Stimulated activated CD8-positive, alpha-beta memory T cell treated with anti-CD3 and anti-CD28 coated beads, Interleukin-2, amount 100 ng/mL, for 1 hour (primary cell): ENCODE measurements at places on chromosomes 7 and 10.

DNA sequence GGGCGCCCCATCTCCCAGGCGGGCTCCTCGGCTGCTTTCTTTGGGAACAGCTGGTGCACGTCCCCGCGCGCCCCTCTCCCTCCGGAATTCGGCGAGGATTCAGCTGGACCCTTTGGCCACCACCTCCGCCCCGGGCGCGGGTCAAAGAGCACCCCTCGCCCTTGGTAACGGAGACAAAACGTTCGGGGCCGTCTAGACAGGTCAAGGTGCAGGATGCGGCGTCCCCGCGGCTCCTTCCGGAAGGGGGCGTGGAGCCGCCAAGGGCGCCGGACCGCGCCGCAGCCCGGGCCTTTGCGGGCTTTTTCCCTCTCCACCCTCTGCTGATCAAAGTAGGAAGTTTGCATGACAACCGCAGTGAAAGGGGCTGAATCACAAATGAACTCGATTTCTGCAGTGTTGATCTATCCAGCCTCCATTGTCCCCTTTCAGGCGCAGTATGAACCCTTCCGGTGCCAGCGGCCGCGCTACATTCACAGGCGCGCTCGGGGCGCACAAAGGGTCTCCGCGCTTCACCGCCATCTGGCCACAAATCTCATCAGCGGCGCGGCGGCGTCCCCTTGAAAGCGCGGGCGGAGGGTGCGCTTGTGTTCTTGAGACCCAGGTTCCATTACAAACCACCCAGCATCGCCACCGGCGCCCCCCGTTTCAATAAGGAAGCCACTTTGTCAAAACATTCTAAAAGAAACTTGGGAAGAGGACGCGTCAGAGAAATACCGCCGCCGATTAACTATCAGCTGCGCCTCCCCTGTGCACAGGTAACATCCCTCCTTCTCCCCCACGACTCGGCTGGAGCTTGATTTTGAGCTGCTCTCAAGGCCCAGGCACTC, 36.4 kb downstream of the CNPY1 start:
- no peak for DNase-seq

- DNase-seq: no peak
Observed at GRCh38 chr7:19268737-19269136, 123.5 kb upstream of the FERD3L start.

GRCh38 chr7:158655931-158656441, 48.6 kb downstream of the NCAPG2 start:
- DNase-seq: no peak

DNA sequence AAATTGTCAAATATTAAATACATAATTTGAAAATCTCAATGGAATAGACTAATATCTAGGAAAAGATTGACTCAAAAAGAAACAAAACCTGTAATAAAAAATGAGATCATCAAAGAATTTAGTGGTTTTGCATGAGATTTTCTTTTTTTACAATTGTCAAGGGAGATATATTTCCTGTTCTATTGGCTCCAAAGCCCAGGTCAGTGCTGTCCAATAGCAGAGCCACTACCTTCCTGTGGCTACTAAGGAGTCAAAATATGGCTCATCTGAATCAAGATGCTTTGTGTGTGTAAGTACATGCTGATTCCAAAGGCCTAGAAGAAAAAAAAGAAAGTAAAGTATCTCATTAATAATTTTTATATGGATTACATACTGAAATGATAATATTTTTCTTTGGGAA, 191.9 kb downstream of the C7orf25 start:
- DNase-seq: no peak

- DNase-seq: no peak
Observed at GRCh38 chr10:110774069-110775019, 97.4 kb upstream of the PDCD4 start.

GRCh38 chr10:75606203-75606779, 174.9 kb downstream of the LRMDA start:
- no peak for DNase-seq

- peak; percentile 50 for DNase-seq
Observed at GRCh38 chr7:3092468-3092867, 48.8 kb upstream of the CARD11 start.

DNA sequence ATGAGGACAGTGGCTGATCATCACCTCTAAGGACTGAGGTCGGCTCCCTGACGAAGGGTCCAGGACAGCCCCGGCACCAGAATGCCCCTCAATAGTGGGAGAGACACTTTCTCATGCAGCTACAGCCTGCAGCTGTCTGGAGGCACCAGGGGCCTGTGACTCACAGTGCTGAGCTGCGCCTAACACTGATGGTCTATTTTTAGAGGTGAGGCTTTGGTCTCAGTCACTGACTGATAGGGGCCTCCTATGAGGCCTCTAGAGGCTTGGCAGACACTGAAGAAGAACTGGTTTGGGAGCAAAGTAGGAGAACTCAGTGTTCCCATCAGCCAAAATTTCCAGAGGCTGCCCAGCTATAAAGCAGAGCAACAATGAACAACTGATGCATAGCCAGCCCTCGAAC, 130.1 kb downstream of the COBL start:
- DNase-seq: no peak

- DNase-seq: no peak
Observed at GRCh38 chr10:132588301-132589013, 50.9 kb downstream of the INPP5A start.

DNA sequence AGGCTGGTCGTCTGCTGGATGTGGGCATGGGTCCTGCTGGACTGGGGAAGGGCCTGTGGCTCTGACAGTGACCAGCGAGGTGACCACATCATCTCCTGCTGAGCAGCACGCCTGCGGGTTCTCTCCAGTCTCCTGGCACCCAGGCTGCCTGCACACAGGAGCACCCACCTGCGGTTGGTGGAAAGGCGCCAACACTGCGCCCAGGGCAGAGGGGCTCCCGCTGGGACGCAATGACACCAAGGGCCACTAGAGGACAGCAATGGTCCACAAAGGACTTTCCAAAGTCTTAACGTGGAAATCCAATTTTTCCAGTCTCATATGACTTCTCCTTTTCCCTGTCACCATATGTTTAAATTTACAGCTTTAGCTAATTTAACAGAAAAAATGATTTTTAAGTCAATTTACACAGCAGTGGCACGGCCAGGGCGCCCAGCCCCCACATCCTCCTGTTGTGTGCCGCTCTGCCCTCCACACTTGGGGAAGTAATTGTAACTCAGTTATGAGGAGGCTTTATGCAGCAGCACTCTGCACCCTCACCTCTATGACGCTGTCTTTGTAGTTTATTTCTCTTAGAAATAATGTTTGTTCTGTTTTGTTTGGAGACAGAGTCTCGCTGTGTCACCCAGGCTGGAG, 38.1 kb downstream of the CFAP46 start:
- no peak for DNase-seq

GRCh38 chr10:78224602-78225001, 190.9 kb downstream of the RPS24 start:
- DNase-seq: no peak

DNA sequence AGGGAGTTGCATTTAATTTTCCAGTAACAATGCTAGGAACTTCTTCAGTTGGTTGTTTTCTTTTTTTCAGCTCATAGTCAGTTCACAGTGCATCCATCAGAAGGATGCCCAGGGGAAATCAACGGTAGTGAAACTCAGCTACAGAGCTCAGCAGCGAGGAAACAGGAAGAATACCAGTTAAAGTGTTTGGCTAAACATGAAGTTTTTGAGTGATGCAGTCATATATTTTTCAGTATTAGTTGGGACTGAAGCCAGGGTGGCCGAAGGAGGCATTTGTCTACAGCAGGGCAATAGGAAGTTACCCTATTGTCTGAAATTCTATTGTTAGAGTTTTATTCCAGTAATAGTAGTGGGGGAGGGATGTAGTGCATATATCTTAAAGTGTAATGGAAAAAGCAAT, 45.3 kb upstream of the MALRD1 start:
- no peak for DNase-seq

- no peak for DNase-seq
Observed at GRCh38 chr10:22615819-22616499, 98.4 kb downstream of the PIP4K2A start.

DNA sequence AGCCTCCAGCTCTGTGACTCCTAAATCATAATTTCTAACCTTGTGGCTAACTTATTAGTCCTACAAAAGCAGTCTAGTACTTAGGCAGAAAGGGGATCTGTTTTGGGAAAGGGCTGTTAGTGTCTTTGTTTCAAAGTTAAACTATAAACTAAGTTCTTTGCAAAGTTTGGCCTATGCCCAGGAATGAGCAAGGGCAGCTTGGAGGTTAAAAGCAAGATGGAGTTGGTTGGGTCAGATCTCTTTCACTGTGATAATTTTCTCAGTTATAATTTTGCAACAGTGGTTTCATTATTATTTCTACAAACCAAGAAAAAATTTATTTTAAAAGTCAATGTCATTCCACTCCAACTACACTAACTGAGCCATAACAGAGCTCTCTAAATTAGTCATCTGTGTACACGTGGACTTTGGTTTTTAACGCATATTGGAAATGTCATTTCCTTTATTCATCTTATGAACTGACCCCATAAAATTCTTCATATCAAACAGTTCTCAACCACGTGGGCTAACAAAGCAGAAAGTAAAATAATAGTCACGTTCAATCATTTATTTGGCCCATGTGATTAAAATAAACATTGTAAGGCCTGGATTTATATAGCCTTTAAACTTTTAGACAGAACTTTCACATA, 143.2 kb upstream of the C7orf33 start:
- DNase-seq: no peak

DNA sequence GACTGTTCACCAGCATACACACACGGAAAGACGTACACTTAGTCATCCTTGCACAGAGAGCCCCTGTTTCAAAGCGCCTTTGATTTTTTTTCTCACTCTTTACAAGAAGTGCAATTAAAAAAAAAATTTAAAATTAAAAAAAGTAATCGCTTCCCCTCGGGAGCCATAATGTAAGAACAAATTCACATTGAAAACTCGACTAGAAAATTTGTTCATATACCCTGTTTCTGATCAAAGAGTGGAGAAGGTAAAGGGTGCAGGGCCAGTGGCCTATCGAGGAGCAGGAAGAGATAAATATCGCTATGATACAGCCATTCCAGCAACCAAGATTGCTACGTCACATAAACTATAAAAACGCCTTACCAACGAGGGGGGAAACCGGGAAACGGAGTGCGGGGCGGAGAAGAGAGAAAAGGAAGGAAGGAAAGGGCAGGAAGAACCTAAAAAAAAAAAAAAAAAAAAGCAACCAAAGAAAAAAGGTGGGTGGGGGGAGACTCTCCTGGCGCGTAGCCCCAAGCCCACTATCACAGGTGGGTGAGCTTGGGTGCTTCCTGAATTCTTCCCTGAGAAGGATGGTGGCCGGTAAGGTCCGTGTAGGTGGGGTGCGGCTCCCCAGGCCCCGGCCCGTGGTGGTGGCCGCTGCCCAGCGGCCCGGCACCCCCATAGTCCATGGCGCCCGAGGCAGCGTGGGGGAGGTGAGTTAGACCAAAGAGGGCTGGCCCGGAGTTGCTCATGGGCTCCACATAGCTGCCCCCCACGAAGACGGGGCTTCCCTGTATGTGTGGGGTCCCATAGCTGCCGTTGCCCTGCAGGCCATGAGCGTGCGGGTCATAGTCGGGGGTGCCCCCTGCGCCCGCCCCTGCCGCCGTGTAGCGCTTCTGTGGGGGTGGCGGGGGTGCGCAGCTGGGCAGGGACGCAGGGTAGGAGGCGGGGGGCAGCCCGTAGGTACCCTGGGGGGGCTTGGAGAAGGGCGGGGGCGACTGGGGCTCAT, 5.2 kb upstream of the HOXA2 start:
- no peak for DNase-seq

DNA sequence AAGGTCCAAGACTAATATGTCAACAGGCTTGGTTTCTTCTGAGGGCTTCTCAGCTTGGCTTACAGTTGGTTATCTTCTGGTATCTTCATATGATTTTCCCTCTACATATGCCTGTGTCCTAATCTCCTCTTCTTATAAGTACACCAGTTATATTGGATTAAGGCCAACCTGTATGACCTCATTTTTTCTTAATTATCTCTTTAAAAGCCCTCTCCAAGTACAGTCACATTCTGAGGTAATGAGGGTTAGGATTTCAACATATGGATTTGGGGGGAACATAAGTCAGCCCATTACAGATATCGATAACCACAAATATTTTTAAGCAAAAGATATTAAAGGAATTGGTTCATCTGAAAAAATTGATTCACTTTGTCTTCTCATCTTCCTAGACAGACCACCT, 49.2 kb downstream of the IQUB start:
- no peak for DNase-seq

- DNase-seq: no peak
Observed at GRCh38 chr7:36202398-36202797, 49.3 kb downstream of the EEPD1 start.

GRCh38 chr10:1558906-1559305, 178.4 kb downstream of the ADARB2 start:
- no peak for DNase-seq

DNA sequence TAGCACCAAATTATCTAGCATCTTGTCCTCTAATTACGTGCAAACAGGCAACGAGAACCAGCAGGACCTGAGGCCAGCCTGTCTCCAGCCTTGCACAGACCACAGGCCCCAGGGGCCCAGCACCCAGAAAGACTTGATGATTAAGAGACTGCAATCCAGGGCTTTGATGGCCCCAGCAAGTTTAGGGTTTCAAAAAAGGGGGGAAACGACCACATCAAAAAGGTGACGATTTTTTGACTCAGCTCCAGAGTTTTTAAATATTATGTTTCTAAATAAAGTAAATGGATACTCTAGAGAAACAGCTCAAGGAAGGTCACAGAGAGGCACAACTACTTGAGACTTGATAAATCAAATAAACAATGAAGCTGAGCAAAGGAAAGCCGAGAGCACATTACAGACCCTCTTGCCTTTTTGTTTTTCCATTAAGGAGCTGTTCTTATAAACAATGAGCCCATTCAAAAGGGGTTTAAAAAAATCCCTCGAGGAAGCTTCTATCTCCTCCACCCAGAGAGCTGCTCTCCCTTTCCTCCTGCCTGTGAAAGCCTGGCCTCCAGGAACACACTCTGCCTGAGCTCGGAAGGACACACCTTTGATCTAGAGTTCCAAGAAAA, 44.1 kb downstream of the GLI3 start:
- no peak for DNase-seq

DNA sequence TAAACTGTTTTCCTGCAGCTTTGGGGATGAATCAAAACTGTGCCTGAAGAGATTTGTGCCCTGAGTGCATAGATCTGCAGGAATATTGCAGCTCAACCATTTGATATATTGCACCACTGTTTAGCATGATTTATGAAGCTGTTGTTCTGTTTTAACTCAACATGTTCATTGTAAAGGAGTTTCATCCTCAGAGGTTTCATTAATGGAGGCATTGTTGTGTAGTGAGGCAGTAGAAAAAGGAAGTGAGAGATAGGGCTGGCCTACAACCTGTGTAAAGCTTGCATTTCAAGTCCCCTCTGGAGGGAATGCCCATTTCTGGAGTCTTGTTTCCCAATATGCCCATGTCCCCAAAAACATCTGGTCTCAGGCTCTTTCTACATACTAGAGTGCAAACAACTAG, 67.5 kb downstream of the DNAJC12 start:
- no peak for DNase-seq

- DNase-seq: no peak
Observed at GRCh38 chr7:135616136-135616535, 46.2 kb upstream of the STMP1 start.

GRCh38 chr7:105285118-105285874, 103.4 kb downstream of the SRPK2 start:
- DNase-seq: no peak

GRCh38 chr7:142513178-142513955, 235.9 kb upstream of the PRSS1 start:
- no peak for DNase-seq

GRCh38 chr10:91643700-91644099, 10.8 kb upstream of the PPP1R3C start:
- no peak for DNase-seq
